Right cardiac atrium (tissue), 5 donors: ENCODE measurements at places on chromosomes 5 and 9.

GRCh38 chr9:91008568-91008967 is 206.9 kb downstream of the SYK start:
- DNase-seq: no peak

GRCh38 chr9:91163444-91163772 is 198.3 kb downstream of the AUH start:
- no peak for DNase-seq

GRCh38 chr9:36997414-36997813 is 36.7 kb downstream of the PAX5 start:
- no peak for DNase-seq

GRCh38 chr9:72899734-72900477 is 52.9 kb downstream of the ALDH1A1 start:
- DNase-seq: no peak

- no peak for DNase-seq
These were observed 38.1 kb downstream of the CNOT6 start for GRCh38 chr5:180532268-180532667.

GRCh38 chr9:89801341-89801740 is 196.5 kb downstream of the GADD45G start:
- DNase-seq: no peak

DNA sequence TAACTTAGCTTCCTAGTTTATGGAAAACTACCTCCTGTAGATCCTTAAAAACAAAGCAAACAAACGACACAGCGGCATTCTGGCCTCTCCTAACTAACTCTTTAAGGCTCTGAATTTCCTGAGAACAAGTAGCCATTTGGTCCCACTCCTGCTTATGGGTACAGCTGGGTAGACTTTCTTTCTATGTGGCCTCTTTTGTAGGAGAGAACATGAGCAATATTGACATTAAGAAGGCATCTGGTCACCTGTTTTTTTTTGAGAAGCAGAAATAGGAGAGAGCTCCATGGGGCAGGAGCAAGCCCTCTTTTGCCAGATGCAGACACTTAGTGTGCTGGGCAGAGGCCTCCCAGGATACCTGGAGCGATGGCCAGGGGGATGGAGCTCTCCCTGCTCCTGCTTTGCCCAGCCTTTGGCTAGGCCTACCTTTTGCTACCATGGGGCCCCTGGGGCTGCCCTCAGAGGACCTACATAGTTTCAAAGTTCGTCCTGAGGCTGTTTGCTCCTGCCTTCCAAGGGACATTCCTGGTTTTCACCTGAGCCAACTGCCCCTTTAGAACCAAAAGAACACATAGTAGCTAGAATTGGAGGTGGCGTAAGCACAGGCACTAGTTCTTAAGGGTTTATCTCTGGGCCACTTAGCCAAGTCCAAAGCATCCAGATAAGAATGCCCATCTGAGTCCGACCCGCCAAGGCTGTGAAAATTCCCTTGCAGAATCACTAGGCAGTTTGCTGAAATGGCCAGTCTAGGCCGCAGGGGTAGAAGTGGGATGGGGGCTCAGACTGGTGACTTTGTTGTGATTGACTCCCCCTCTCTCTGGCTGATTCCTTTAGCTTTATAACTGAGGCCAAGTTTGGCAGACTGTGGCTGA is 2.4 kb upstream of the STC2 start:
- no peak for DNase-seq

GRCh38 chr9:105121861-105122430 is 122.5 kb upstream of the SLC44A1 start:
- no peak for DNase-seq
